Glutamatergic neuron (in vitro differentiated cells): ENCODE measurements at places on chromosomes 7 and 10.

DNA sequence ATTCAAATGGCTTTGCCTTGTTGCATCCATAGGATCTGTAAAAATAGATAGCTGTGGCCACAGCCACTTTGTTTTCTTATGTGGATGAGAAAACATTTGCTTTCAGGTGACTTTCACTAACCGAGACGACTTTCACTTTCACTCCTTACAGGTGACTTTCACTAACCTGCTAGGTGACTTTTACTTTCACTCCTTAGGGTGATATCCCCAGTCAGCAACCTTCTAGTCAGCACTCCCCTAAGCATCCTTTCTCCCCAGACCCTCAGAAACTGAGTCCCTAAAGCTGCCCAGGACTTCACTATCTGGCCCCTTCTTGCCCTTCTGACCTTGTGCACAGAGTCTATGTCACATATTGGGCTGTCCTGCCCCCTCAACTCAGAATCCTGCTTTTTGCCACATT lies 177.5 kb downstream of the RELN start:
- no peak for DNase-seq

- DNase-seq = no peak
Observed at GRCh38 chr10:84743483-84743882, 415.1 kb downstream of the CCSER2 start.

GRCh38 chr10:58587676-58588075 lies 75.0 kb downstream of the BICC1 start:
- no peak for DNase-seq

DNA sequence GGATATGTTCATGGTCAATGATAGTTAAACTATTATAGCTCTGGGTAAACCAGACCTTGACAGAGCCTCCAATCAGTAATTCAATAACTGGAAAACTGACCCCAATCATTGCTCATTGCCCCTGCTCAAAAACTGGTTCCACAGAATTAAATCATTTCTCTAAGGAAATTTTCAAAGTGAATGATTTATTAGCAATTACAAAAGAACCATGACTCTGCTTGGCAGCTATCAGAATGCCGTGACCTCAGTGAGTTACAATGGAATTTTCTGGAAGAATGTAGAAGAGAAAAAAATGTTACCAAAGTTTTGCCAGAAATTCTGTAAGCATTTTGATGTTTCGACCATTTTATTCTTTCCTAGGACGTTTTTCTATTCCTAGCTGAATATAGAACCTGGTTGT lies 106.8 kb upstream of the APBB1IP start:
- no peak for DNase-seq

GRCh38 chr10:33901166-33901565 lies 566.7 kb upstream of the NRP1 start:
- DNase-seq = no peak
